ENCODE measurements at places on chromosomes 2 and 18.

- H3K27ac ChIP-seq = no peak overlapping the region
- no peak for DNase-seq
- H3K4me3 ChIP-seq = no peak overlapping the region
- H3K4me1 ChIP-seq = peaks cover 3% of the 10 kb centered on the region
- H3K36me3 ChIP-seq = peaks cover 18% of the 10 kb centered on the region
Measured at GRCh38 chr2:227347117-227347516, 22.1 kb downstream of the MFF start.

- H3K36me3 ChIP-seq = no peaks in the 10 kb centered on the region
- no peak overlapping the region for H3K4me3 ChIP-seq
- peaks cover 3% of the 10 kb centered on the region for H3K27me3 ChIP-seq
- no peaks in the 10 kb centered on the region for H3K4me1 ChIP-seq
- no peak for DNase-seq
Measured at GRCh38 chr2:121868652-121869051, 113.2 kb downstream of the TSN start.

DNA sequence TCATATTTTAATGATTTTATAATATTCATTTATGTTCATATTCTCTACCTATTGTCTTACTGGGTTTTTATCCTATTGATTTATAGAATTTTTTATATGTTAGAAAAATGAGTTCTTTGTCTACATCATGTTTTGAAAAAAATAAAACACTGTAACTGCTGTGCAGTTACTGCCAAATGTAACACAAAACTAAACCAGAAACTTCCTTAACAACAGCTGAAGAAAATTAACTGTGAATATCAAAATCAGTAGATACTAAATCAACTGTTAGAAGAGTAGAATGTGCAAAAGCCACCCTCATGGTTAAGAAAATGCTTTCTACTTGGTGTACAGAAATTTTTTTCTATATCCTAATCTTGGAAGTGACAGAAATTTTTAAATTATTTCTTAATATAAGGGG is 69.5 kb downstream of the PTRHD1 start:
- no peak overlapping the region for H3K27ac ChIP-seq
- H3K27me3 ChIP-seq = no peaks in the 10 kb centered on the region
- H3K36me3 ChIP-seq = peaks cover 1% of the 10 kb centered on the region
- H3K4me3 ChIP-seq = no peak overlapping the region
- no peak for DNase-seq
- H3K4me1 ChIP-seq = no peaks in the 10 kb centered on the region

DNA sequence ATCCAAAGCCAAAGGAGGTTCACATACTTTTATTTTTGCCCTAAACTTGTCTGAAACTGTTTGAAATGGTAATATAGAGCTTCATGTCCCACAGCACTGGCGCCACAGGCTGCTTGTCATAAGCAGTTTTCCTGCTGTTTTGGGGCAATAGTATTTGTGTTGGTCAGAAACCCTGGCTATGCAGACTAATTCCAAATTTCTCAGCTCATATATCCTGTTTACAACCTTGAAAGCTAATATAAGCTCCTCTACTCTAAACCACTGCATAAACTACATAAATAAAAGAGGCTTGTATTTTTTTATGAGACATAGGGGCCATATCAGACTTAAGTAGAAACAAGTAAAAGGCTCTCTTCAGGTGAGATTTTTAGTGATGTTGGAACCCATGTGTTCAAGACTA is 736.8 kb upstream of the ID2 start:
- H3K4me3 ChIP-seq = no peak overlapping the region
- no peaks in the 10 kb centered on the region for H3K4me1 ChIP-seq
- no peak for DNase-seq
- H3K36me3 ChIP-seq = no peaks in the 10 kb centered on the region
- no peak overlapping the region for H3K27ac ChIP-seq

- H3K4me1 ChIP-seq = no peaks in the 10 kb centered on the region
- no peak for DNase-seq
- no peaks in the 10 kb centered on the region for H3K36me3 ChIP-seq
Measured at GRCh38 chr2:133841900-133842299, 273.6 kb upstream of the NCKAP5 start.

GRCh38 chr2:19547321-19547720 is 188.9 kb upstream of the OSR1 start:
- H3K4me3 ChIP-seq = no peak overlapping the region
- no peak overlapping the region for H3K27ac ChIP-seq
- H3K4me1 ChIP-seq = no peaks in the 10 kb centered on the region
- DNase-seq = no peak
- H3K27me3 ChIP-seq = no peaks in the 10 kb centered on the region
- H3K36me3 ChIP-seq = no peaks in the 10 kb centered on the region

DNA sequence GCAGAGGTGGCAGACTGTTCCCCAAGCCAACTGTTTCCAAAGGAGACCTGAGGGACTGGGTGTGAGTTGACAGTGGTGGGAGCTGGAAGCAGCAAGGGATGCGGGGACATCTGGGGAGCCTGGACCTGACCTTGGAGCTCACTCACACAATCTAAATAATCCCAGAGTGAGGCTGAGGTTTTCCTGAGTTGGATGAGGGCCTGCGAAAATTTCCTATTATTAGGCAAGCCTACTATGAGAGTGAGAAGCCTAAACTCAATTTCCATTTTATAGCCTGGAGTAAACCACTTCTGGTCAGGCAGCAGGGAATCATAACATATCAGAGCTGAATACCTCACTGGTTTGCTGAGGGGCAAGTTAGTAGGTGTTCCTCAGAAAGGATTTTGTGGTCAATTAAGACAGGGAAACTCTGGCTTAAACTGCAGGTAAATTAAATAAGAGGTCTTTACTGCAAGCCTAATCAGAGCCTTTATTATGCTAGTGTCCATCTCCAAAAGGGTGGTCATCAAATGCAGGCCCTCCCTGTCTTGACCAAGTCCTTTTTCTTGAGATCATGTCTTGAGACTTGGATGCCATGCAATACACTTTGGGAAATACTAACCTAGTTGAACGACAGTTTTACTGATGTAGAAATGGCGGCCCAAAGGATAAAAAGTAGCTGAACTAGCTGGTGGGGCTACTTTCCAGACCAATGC is 1.7 kb upstream of the COX5B start:
- no peak for DNase-seq
- peaks cover 24% of the 10 kb centered on the region for H3K36me3 ChIP-seq
- no peak overlapping the region for H3K27ac ChIP-seq
- peaks cover 24% of the 10 kb centered on the region for H3K4me1 ChIP-seq
- H3K4me3 ChIP-seq = no peak overlapping the region

GRCh38 chr18:80246445-80247392 is 595 bp downstream of the PARD6G start:
- DNase-seq = no peak
- no peaks in the 10 kb centered on the region for H3K36me3 ChIP-seq
- peaks cover 3% of the 10 kb centered on the region for H3K4me1 ChIP-seq
- peaks cover 49% of the 10 kb centered on the region for H3K27me3 ChIP-seq
- H3K4me3 ChIP-seq = no peak overlapping the region

- no peak for DNase-seq
- H3K27me3 ChIP-seq = no peaks in the 10 kb centered on the region
- no peaks in the 10 kb centered on the region for H3K36me3 ChIP-seq
- H3K4me3 ChIP-seq = no peak overlapping the region
- H3K27ac ChIP-seq = no peak overlapping the region
Measured at GRCh38 chr2:211133766-211134165, 577.4 kb downstream of the CPS1 start.

DNA sequence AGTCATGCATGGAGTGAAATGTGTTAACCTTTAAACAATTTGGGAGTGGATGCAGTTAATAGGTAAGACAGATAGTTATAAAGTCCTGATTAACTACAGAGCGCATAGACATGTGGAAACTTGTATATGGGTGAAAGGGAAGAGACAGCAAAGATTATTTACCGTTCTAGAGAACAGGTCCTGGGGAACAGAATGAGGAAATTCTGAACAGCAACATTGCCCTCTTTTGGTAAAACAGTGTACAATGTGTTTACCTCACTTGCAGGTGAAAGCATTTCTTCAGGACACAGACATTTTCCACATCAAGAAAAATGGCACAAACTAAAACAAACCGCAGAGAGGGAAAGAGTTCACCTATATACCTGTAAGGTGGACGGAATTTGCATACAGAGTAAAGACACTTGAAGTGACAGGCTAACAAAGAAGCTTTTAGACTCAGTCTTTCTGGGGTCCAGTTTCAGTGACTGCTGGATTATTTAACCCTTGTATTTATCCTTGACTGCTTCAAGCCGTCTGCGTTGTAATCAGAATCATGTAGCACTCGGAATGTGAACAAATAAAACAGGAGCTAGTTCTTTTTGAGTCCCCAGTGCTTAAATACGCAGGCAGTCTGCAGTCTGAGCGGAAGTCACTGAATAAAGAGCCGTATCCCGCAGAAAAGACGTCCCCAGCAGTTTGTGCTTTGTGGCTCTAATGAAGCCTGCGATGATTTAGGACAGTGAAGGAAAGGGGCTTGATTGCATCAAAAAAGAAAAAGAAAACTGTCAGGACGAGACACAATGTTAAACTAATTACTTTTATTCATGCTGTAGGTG is 364.8 kb upstream of the GALNT5 start:
- peaks cover 54% of the 10 kb centered on the region for H3K27me3 ChIP-seq
- no peak overlapping the region for H3K4me3 ChIP-seq
- no peak overlapping the region for H3K27ac ChIP-seq

DNA sequence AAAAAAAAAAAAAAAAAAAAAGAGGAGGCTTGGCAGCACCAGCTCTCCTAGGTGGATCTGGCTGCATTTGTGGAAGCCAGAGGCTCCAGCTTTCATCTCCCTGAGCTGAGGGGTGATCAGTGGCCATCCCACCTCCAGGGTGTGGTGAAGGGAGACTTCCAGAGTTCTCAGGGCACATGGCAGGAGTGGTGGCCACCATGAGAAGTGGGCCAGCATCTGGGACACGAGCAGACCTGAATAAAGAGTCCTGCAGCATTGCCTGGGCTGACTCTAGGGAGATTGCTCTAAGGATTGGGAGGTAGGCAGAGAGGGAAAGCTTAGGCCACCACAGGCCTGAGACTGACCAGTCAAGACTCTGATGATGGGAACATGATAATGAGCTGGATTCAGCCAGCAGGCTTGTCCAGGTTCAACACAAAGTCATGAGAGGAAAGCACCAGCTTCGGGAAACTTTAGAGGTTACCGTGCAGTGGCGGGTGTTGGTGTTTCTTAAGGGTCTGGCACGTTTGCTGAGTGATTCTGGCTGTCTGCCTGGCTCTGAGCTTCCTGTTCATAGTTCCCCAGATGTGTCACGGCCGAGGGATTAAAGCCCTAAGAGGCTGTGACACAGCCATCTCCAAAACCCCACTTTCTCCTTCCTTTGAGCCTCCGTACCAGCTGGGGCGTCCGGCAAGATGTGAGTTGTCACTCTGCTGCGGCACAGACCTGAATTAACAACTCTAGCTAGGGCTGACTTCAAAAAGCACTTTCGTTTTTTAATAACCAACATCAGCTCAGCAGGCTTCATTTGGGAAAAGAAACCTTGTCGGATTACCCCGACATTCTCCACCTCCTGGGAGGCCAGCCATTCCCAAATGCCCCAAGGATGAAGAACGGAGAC is 38.3 kb upstream of the IL1R1 start:
- no peaks in the 10 kb centered on the region for H3K36me3 ChIP-seq
- DNase-seq = peak; percentile 51
- peak overlapping the region; percentile 51 for H3K4me3 ChIP-seq
- H3K27ac ChIP-seq = no peak overlapping the region
- peaks cover 15% of the 10 kb centered on the region for H3K27me3 ChIP-seq

DNA sequence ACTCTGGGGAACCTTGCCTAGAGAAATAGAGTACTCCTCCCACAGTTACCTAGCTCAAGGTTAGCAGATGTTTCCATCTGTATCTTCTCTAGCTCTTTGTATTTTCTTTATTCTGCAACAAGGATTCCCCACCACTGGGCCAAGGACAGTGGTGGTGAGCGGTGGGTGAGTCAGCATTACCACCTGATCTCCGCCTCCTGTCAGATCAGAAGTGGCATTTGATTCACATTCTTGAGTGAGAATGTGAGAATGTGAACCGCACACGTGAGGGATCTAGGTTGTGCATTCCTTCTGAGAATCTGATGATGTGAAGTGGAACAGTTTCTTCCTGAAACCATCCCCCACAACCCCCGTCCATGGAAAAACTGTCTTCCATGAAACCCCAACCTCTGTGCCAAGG is 9.0 kb downstream of the EPB41L3 start:
- H3K4me1 ChIP-seq = no peaks in the 10 kb centered on the region
- peaks cover 2% of the 10 kb centered on the region for H3K27me3 ChIP-seq
- H3K27ac ChIP-seq = no peak overlapping the region
- H3K36me3 ChIP-seq = no peaks in the 10 kb centered on the region
- H3K4me3 ChIP-seq = no peak overlapping the region
- no peak for DNase-seq

DNA sequence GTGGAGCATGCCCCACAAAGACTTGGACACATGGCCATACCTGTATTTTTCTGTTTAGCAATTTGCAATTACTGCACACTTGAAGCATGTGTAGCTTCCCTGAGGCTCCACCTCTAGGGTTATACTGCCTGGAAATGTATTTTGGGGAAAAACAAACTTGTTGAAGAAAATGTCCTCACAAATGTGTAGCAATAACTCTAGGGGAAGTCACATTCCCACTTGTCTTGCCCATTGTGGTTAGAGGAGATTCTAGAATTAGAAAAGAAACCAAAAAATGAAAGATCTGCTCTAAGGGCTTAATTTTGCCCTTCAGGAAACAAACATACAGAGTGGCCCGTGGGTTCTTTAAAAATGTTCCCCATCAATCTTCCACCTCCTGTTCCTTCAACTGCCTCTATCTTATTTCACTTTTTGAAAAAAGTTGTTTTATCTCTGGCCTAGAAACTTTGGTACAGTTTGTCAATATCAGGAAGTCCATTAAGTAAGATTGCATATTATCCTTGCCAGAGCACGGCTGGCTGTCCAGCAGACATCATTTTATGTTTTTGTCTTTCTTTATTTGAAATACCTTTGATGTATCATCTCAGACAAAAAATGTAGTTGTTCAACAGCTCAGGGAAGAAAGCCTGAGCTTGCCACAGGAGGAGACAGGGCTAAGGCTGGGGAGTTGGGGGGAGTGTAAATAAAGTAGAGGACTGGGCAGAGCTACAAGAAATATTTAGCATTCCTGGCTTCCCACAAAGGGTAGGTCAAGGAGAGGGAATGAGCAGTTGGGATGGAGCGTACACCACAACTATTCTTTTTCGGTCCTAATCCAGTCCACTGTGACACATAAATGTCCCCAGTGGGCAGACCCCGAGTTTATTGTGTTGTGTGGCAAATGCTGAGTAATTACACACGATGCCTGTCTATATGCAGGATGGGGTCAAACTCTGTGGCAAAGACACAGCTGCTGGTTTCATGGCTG is 96.8 kb upstream of the CDC42EP3 start:
- no peak overlapping the region for H3K27ac ChIP-seq
- no peaks in the 10 kb centered on the region for H3K27me3 ChIP-seq
- peaks cover 1% of the 10 kb centered on the region for H3K36me3 ChIP-seq
- peaks cover 4% of the 10 kb centered on the region for H3K4me1 ChIP-seq
- H3K4me3 ChIP-seq = no peak overlapping the region

DNA sequence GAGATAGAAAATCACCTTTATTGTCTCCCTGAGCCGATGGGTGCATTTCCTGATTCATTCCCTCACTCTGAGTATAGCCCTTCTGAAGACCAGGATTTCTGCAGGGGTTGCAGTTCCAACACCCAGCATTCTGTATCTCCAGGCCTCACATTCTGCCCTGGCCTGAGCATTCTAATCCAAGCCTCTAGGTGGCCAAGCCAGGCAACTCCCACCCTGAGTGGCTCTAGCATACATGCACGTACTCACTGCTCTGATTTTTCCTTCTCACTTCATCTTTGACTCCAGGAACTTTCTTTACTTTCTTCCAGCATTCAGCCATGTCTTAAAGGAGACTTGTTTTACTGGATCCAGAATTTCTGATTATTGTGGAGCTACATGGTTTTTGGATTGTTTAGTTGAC is 100.7 kb upstream of the STK39 start:
- no peak for DNase-seq
- no peak overlapping the region for H3K4me3 ChIP-seq
- peaks cover 6% of the 10 kb centered on the region for H3K27me3 ChIP-seq
- peaks cover 5% of the 10 kb centered on the region for H3K4me1 ChIP-seq
- H3K27ac ChIP-seq = no peak overlapping the region

Data from activated CD4-positive, alpha-beta memory T cell treated with anti-CD3 and anti-CD28 coated beads, Interleukin-2, amount 10 ng/mL, durations not matched to agents 7 days and 5 days (primary cell).